ENCODE measurements at places on chromosomes 12 and 14.
A peak's percentile ranks its signal among the peaks of the same experiment; 100 is the strongest.

DNA sequence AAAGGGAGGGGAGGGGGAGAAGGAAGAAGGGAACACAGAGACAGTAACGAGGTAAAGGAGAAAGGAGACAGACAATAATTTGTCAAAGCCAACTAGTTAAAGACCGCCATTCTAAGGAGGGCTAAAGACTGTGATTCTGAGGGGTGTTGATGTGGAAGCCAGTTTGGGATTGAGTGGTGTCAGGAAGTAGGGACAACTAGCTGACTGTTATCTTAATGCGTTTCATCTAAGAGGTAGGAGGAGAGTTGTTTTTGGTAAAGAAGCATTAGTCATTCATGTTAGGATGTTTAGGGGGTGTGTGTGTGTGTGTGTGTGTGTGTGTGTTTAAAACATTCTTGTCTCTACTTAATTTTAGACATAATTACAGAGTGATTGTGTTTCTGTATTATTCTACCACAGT, 95.0 kb downstream of the INSM2 start:
- no peak for DNase-seq

DNA sequence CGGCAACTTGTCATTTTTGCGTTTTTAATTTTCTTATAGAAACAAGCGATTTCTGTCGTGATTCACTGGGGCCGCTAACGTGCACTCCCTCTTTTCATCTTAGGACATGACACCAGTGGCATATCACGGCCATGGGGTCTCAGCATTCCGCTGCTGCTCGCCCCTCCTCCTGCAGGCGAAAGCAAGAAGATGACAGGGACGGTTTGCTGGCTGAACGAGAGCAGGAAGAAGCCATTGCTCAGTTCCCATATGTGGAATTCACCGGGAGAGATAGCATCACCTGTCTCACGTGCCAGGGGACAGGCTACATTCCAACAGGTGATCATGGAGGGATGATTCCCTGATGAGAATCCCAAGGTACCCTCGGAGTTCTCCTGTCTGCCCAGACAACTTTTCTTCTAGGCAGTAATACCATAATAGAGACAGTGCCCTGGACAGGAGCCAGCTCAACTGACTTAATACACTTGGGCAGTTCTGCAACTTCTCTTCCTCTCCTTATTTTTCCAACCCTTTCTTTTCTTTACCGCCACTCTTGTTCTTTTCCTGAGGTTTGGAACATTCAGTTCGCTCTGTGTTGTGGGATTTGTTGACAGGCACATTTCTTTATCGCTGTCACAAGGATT, 821 bp downstream of the TMEM106C start:
- peak; percentile 18 for DNase-seq

- no peak for DNase-seq
Measured at GRCh38 chr12:57300961-57301584, 50.1 kb upstream of the STAC3 start.

- DNase-seq: no peak
Measured at GRCh38 chr12:18981732-18982131, 147.8 kb upstream of the PLEKHA5 start.

DNA sequence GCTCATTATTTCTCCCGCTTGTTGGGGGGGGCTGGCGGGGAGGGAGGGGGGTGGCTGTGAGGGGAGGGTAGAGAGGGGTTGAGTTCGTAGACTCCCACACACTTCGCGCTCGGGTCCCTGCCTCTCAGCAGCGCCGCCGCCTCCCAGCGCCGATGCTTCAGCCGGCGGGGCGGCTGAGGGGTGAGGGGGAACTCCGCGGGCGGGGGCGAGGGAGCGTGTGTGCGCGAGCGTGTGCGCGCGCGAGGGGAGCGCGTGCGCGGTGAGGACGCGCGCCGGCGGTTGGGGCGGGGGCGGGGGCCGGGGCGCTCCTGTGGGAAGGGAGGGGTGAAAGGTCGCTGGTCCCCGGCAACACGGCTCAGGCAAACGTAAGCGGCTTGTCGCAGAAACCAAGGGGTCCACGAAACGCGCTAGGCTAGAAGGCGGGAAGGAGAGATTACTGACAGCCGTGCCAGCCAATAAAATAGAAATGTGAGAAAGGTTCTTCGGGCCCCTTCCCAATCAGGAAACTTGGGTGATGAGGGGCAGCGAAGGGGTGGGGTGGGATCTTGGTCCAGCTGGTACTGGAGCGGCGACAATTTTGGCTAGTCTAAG, 343 bp upstream of the NOVA1 start:
- DNase-seq: no peak

DNA sequence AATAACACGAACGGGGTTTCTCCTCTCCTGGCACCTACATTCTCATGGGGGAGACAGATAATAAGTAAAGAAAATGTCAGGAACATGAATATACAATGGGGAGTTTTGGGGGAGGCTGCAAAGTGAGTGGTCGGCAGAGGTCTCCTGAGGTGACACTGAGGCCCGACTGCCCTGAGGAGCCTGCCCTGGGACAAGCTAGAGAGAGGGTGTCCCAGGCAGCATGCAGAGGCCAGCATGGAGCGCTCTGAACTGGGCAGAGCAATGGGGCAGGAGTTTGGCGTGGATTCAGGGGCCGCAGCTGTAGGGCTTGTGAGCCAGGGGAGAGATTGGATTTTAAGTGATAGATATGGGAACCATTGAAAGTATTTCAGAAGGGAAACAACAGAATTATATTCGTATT, 320.5 kb downstream of the CACNA1C start:
- DNase-seq: no peak

- DNase-seq: no peak
Measured at GRCh38 chr14:83289896-83290295, 1756.2 kb upstream of the SEL1L start.

- no peak for DNase-seq
Measured at GRCh38 chr14:63773504-63773903, 45.6 kb upstream of the SGPP1 start.

- DNase-seq: no peak
Measured at GRCh38 chr14:74978416-74978947, 23.1 kb upstream of the PGF start.

- DNase-seq: no peak
Measured at GRCh38 chr14:61875483-61875882, 113.3 kb downstream of the SNAPC1 start.

- DNase-seq: no peak
Measured at GRCh38 chr12:112165624-112166023, 40.3 kb downstream of the TRAFD1 start.

DNA sequence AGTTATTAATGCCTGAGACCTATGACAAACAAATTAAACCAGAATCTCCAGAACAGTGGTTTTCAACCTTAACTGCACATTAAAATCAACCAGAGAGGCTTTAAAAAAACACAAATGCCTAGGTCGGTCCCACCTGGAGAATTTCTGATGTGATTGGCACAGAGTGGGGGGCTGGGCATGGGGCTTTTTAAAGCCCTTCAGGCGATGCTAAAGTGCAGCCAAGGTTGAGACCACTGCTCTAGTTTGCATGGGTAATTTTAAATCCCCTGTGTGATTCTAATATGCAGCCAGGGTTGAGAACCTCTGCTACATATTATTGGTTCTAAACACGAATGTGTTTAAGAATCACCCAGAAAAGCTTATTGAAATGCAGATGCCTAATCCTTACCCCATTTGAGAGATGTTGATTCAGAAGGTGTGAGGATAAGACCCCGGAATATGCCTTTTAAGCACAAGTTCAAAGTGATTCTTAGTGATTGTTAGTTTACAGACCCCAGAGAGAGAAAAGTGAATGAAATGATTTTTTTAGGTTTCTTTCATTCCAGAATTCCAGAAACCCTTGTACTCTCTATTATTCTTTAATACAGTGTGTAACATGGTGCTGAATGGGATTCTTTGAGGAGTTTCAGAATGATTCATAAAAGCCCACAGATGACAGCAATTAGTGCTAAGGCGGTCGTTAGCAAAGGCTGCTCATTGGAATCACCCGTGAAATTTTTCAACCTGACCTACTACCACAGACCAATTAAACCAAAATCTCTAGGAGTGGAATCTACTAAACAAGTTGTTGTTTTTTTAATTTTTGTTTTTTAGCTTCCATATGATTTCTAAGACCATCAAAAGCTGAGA, 44.9 kb downstream of the LIN7A start:
- DNase-seq: no peak

DNA sequence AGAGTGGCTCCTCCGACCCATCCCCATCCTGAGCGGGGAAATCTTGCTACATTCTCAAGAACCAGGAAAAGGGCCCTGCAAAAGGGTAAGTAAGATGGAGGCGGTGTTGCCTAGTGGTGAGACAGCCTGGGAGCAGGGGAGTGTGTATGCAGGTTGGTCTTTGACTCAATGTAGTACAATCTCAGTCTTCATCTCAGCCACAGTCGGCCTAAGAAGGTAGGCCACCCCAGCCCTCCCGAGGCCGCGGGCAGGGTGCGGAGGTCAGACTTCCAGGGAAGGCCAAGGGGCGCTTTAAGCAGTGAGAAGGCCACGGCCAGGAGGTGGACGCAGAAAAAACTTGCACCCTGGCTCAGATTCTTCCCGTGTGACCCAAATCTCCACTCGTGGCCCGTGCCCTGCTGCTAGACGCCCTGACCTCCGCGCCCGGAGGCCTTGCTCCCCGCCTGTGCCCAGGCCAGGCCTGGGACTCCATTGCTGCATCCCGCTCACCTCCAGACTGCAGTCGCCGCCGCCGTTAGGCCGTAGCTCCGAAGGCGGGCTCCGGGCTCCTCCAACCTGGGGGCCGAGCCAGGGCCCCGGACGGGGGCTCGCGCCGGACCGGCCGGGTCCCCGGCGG, 435 bp downstream of the FOXM1 start:
- DNase-seq: no peak

- peak; percentile 73 for DNase-seq
Measured at GRCh38 chr12:69688471-69689427, 10.4 kb downstream of the BEST3 start.

DNA sequence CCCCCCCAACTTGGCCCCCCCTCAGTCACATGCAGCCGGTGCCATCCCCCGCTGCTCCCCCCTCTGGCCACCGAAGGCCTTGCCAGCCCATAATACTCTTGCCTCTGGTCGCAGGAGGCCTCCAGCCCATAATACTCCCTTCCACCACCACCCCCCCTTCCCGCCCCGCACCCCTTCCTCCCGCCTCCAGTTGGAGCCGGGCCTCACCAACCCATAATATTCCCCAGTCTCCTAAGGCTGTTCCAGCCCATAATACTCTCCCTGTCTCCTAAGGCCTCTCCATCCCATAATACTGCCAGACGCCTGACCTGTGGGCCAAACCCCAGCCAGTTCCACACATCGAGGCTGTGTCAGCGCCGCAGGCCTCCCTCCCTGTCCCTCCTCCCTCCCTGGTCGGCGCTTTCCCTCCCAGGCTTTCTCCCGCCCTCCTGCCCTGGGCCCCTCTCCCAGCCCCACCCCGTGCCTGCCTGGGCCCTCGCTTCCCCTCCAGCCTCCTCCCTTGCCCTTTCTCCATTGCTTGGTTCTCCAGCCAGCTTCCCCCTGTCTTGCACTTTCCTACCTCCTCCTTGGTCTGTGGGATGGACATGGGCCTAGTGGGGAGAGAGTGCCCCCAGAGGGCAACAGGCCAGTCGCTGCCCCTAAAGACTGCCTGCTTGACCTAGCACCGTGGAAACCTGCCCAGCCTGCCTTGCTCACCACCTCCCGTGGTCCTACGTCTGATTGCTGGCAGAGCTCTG, 6.8 kb upstream of the CHD4 start:
- peak; percentile 91 for DNase-seq

- DNase-seq: no peak
Measured at GRCh38 chr14:61109288-61109687, 128.2 kb downstream of the SLC38A6 start.

DNA sequence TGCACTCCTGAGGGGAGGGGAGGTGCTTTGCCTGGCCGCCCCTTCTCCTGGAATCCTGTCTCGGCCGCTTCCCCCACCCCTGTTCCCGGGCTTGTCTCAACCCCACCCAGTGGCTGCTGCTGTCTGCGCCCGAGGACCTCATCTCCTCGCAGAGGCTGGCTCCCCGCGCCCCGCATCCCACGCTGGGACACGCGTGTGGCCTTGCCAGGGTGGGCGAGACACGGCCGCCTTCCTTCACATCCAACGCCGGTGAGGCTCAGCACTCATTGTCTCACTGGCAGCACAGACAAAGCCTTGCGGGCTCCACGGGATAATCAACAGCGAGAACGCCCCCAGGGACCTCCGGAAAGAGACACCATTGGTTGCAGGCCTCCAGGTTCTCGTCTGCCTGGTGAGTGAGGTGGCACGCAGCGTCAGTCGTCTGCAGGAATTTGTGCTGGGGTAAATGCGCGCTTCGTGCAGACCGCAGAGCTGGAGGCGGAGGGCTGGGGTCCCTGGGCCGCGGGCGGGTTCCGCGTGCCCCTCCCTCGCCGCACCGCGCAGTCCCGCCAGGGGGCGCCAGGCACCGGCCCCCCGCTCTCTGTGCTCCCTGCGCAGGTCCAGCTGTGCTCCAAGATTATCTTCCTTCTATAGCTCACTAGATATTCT, 26.8 kb downstream of the CCDC177 start:
- DNase-seq: peak; percentile 46

- no peak for DNase-seq
Measured at GRCh38 chr12:103391103-103391502, 104.7 kb downstream of the C12orf42 start.

GRCh38 chr12:84397263-84397662, 515.3 kb downstream of the SLC6A15 start:
- DNase-seq: no peak

- DNase-seq: peak; percentile 40
Measured at GRCh38 chr12:7642876-7643309, 22.8 kb downstream of the APOBEC1 start.

- no peak for DNase-seq
Measured at GRCh38 chr14:46057799-46058198, 593.8 kb downstream of the RPL10L start.

DNA sequence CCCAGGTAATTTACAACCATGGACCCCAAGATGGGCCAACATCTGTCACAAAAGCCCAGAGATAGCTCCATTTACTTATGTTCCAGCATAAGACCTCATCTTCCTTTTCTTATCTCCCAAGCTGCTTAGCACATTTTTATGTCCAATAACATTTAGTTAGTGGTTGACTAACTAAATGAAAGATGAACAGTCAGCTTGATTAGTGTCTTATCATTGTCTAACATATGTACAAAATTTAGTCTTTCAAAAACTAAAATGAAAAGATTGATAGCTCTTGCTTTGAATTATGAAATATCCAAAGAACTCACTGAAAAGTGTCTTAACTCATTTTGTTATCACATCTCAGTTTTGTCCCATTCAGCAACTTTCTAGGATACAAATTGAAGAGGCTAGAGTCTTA, 163.1 kb upstream of the EGLN3 start:
- DNase-seq: no peak

DNA sequence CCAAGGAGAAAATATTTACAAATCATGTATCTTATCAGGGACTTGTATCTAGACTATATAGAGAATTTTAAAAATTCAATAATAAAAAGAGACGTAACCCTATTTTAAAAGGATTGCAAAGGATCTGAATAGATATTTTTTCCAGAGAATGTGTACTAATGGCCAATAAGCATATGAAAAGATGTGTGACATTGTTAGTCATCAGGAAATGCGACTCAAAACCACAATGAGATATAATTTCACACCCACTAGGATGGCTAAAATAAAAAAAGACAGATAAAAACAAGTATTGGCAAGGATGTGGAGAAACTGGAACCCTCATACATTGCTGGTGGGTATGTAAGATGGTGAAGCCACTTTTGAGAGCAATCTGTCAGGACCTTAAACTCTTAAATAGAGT, 141.9 kb upstream of the BMP4 start:
- DNase-seq: no peak
